CD4-positive, alpha-beta memory T cell (primary cell): ENCODE measurements at places on chromosomes 5 and 9. TPM values are rescaled to one million over a fixed set of nuclear protein-coding genes. Genes with fewer than 3 reads are reported as not detected.

- H3K27me3 ChIP-seq: no peaks in the 10 kb centered on the region
- no peak overlapping the region for H3K4me3 ChIP-seq
- no peak for DNase-seq
- H3K27ac ChIP-seq: no peak overlapping the region
Measured at GRCh38 chr9:81431641-81432040, 257.7 kb downstream of the TLE1 start.

GRCh38 chr9:115922444-115922843 lies 231.1 kb upstream of the PAPPA start:
- no peaks in the 10 kb centered on the region for H3K36me3 ChIP-seq
- no peak overlapping the region for H3K27ac ChIP-seq
- H3K4me1 ChIP-seq: no peaks in the 10 kb centered on the region
- H3K27me3 ChIP-seq: no peaks in the 10 kb centered on the region
- DNase-seq: no peak

DNA sequence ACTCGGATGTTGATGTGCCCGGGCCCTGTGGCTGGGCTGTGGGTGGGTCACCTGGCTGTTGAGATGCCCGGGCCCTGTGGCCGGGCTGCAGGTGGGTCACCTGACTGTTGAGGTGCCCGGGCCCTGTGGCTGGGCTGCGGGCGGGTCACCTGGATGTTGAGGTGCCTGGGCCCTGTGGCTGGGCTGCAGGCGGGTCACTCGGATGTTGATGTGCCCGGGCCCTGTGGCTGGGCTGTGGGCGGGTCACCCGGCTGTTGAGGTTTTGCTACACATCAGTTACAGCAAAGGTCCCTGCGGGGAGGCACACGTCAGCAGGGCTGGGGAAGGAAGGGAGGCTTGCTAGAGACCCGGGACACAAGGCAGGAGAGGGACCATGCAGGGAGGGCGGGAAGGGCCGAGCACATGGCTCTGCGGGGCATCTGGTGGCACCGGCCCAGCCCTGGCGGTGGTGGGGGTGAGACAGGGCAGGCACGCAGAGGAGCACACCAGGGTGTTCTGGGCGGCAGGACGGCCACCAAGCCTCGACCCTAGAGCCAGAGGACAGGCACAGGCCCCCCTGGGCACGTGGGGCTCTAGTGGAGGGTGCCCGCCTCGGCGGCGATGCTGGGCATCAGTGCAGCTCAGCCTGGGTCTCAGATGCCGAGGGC lies 35.4 kb downstream of the PNPLA7 start:
- no peak overlapping the region for H3K4me3 ChIP-seq
- DNase-seq: no peak
- H3K4me1 ChIP-seq: no peaks in the 10 kb centered on the region
- no peaks in the 10 kb centered on the region for H3K27me3 ChIP-seq
- no peaks in the 10 kb centered on the region for H3K36me3 ChIP-seq

- peak overlapping the region; percentile 82 for H3K4me3 ChIP-seq
- H3K36me3 ChIP-seq: peaks cover 13% of the 10 kb centered on the region
- no peaks in the 10 kb centered on the region for H3K27me3 ChIP-seq
- peak; percentile 31 for DNase-seq
Measured at GRCh38 chr9:96777426-96777864, 442 bp downstream of the ZNF510 start.

GRCh38 chr9:72856972-72857623 lies 95.8 kb downstream of the ALDH1A1 start:
- H3K27me3 ChIP-seq: no peaks in the 10 kb centered on the region
- H3K4me3 ChIP-seq: no peak overlapping the region
- DNase-seq: no peak
- no peaks in the 10 kb centered on the region for H3K36me3 ChIP-seq
- H3K27ac ChIP-seq: no peak overlapping the region
- H3K4me1 ChIP-seq: no peaks in the 10 kb centered on the region

- peak overlapping the region; percentile 43 for H3K27ac ChIP-seq
- peak; percentile 31 for DNase-seq
- H3K4me3 ChIP-seq: peak overlapping the region; percentile 60
Measured at GRCh38 chr9:35729700-35730485, 2.1 kb downstream of the TLN1 start.

C9orf152 gene
- total RNA-seq: not detected

ANKRD34B gene
- not detected for total RNA-seq
